ENCODE measurements at places on chromosomes 12 and 14.

GRCh38 chr12:114371250-114371649 is 34.7 kb downstream of the TBX5 start:
- no peak for DNase-seq

DNA sequence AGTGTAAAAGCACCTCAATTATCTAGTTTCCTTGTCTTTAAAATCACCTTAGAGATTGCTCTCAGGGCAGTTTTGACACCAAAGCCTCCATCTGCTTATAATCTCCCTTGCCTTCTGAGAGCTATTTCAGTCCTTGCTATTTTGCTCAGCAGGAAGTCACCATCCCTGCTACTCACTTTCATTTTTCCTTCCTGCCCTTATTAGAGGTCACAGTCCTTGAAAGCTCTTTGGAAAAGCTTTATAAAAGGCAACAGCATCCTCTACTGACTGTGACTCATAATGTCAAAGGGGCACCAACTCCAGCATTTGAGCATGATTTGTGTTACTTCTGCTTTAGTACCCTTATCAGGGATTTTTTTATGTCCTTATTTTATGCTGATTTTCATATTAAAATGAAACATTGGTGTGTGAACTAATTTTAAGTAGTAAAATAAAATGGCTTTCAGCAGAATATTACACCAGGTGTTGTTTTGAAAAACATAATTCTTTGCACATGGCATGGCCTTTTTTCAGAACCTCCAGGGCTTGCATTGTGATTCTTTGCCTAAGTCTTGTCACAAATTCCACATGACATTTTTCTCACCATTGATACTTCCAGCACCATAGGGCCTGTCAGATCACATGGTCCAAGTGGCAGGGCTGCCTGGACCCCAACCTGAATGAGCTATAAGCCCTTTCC is 213.0 kb downstream of the ADAMTS20 start:
- no peak for DNase-seq

- no peak for DNase-seq
Measured at GRCh38 chr14:99413172-99413571, 67.5 kb downstream of the SETD3 start.

- DNase-seq, result no peak
Measured at GRCh38 chr12:29132316-29132715, 16.8 kb upstream of the FAR2 start.

DNA sequence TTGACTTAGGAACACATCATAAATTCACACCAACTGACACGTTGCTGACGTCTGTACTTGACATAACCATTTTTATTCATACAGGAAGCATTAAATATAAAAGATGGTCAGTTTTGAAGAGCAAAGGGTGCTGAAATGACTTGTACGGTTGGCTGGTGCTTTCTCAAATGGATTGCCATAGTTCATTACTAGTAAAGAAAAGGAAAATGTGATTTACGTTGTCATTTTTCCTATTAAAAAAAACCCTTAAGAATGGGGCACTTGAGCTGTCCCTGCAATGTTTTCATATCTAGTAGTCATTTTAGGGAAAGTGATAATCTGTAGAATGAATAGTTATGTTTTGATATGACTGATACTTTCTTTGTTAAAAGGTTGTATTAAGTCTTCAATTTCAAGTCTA is 22.5 kb upstream of the MANSC4 start:
- DNase-seq, result no peak

DNA sequence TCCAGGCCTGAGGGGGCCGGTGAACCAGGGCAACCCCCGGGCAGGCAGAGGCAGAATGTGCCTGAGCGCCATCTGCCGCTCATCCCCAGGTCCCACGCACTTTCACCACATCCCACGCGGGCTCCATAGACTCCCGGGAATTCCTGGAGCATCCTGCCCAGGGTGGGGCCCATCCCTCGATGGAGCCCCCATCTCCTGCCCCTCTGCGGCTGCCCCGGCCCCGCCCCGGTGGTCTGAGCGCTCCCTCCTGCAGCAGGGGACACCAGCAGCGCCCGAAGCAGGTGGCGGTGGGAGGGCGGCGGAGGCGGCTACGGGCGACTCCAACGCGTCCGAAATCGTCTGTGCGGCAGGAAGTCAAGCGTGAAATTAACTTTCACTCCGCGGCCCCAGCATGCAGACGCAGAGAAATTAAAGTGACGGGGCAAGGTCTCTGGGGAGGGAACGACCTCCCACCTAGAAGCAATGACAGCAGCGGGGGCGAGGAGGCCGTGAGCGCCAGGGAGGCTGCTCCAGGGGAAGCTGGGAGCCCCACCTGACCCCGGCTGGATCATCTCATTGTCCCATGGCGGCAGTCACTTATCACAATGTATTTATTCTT is 122.2 kb downstream of the NCOR2 start:
- DNase-seq, result no peak

- no peak for DNase-seq
Measured at GRCh38 chr12:47894068-47894467, 10.7 kb downstream of the VDR start.

- no peak for DNase-seq
Measured at GRCh38 chr14:59208224-59208814, 19.9 kb downstream of the DAAM1 start.

DNA sequence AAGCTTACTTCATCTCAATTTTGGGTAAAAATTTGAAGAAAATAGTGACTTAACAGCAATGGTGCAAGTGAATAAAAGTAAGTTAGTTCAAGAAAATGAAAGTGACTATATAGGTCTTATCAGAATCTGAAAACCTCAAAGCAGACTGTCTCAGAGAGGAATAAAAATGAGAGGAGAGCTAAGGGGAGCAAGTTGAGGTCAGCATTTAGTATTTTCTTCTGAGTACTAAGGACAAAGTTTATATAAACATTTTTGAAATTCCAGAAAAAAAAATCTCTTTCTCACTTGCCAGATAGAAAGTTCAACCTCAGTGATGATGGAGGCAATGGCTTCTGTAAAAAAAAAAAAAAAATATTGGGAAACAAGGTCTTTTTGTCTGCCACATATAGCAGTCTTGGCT is 414.1 kb downstream of the NPAS3 start:
- DNase-seq, result no peak

DNA sequence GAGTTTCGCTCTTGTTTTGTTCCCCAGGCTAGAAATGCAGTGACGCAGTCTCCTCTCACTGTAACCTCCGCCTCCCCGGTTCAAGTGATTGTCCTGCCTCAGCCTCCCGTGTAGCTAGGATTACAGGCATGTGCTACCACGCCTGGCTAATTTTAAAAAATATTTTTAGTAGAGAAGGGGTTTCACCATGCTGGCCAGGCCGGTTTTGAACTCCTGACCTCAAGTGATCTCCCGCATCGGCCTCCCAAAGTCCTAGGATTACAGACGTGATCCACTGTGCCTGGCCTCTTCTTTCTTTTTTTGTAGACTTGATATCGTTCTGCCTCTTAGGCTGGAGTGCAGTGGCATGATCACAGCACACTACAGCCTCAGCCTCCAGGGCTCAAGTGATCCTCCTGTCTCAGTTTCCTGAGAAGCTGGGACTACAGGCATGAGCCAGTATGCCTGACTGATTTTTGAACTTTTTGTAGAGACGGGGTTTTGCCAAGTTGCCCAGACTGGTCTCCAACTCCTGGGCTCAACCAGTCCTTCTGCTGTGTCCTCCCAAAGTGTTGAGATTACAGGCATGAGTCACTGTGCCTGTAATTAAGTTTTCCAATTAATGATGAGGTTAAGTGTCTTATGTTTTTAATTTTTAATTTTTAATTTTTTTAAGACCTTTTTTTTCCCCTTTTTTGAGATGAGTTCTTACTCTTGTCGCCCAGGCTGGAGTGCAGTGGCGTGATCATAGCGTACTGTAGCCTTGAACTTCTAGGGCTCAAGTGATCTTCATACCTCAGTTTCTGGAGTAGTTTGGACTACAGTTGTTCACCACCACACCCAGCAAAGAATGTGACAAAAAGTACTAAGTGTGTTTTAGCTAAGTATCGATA is 10.2 kb downstream of the RCOR1 start:
- no peak for DNase-seq

GRCh38 chr14:66432334-66432733 is 53.8 kb upstream of the CCDC196 start:
- no peak for DNase-seq

DNA sequence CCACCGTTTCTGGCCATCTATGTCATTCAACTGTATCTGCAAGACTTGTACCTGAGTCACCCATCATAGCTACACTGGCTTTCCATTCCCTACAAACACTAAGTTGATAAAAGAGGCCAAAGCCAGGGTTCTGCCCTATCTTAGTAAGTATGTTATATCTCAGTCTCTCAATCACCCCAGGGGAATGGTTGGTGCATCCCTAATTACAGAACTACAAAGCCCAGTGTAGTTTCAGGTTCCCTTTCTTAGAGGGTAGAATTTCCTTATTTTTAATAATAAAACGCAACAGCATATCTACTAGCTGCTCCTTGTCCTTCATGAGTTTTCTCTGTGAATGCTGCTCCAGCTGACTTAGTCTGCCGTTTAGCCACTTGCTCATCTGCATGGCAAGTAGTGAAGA is 57.6 kb downstream of the ST8SIA1 start:
- DNase-seq, result no peak

- DNase-seq, result peak; percentile 20
Measured at GRCh38 chr12:44874981-44875416, 1.1 kb downstream of the NELL2 start.

- DNase-seq, result no peak
Measured at GRCh38 chr12:82554529-82554928, 132.2 kb upstream of the TMTC2 start.

- no peak for DNase-seq
Measured at GRCh38 chr14:97065305-97066067, 268.3 kb downstream of the VRK1 start.

- DNase-seq, result no peak
Measured at GRCh38 chr14:76250302-76250701, 98.6 kb downstream of the GPATCH2L start.

- DNase-seq, result no peak
Measured at GRCh38 chr14:59358102-59358501, 107.1 kb downstream of the GPR135 start.

- no peak for DNase-seq
Measured at GRCh38 chr12:2733493-2734355, 61.0 kb upstream of the FKBP4 start.

- no peak for DNase-seq
Measured at GRCh38 chr12:103586132-103586531, 941 bp upstream of the STAB2 start.

GRCh38 chr12:113959096-113959495 is 7.0 kb downstream of the RBM19 start:
- DNase-seq, result no peak

DNA sequence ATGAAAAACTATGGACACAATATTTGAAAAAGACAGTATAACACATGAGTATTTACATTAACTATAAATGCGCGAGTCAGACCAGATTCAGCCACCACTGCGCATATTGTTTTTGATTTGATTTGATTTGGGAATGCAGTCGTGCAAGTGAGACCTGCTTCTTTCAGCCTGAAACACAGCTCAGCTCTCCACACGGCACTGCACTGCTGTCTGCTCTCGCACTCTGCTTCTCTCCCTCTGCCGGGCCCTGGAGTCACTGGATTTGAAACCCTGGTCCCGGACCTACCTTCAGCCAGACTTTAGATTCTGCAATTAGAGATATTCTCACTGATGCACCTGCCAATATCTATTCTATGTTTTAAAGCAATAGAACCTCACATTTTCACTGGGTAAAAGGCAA is 143.9 kb upstream of the TMEM132C start:
- no peak for DNase-seq

- DNase-seq, result no peak
Measured at GRCh38 chr12:13537623-13538022, 341.1 kb downstream of the EMP1 start.

DNA sequence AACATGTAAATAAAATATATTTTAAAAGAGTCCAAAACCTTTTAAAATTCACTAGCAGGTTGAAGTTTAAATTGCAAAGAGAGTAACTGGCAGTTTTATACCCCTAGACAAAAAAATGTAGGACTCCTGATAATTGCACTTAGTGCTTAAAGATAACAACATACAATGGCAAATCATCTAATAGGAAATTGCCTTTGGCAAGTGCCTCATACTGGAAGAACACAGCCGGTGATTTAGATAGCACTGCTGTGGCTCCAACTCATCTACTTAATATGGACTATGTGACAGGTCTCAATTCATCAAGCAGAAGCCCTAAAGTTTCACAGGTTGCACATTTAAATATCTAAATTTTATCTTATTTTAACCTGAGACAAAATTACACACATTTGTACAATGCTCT is 13.4 kb downstream of the C12orf50 start:
- DNase-seq, result no peak

- DNase-seq, result no peak
Measured at GRCh38 chr14:22509751-22510300, 79.2 kb downstream of the DAD1 start.

- no peak for DNase-seq
Measured at GRCh38 chr12:124045671-124046455, 72.8 kb downstream of the ZNF664 start.

DNA sequence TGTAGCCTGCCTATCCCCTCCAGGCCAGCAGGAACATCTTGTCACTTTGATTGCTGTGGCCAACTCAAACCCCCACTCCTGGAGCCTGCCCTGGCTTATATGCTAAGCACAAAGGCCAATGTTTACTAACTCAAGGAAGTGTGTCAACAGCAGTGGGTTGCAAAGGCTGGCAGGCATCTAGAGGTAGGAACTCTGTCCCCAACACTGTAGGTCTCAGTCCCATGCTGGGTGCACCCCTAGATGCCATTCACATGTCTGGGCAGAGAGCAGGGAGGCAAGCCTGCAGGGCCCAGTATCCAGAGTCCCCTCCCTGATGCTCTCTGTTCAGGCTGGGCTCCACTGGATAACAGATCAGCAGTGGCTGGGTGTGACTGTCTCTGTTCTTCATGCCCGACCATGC is 1.6 kb upstream of the HPD start:
- DNase-seq, result no peak

DNA sequence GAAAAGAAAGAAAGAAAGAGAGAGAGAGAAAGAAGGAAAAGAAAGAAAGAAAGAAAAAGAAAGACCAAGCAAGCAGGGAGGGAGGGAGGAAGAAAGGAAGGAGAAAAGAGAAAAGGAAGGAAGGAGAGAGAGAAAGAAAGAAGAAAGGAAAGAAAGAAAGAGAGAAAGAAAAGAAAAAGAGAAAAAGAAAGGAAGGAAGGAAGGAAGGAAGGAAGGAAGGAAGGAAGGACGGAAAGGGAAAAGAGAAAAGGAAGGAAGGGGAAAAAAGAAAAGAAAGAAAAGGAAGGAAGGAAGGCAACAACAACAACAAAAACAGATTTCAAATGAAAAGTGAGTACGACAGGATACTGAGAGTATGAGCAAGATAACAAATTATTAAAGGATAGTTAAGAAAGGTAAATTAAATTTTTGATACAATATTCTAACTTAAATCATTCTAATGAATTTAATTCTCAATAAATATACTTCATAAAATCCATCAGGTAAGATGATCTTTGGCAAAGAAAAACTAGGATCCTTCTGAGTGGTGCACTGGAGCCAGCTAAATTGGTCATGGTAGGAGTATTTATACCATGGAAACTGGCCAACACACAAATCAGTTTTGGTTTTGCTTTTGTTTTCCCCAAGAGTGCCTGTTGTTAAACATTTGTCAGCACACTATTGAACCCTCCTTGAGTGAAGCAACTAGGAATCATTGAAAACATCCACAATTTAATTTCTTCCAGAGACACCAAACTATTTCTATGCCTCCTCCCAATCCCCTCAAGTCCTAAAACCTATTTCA is 56.1 kb upstream of the DYRK2 start:
- no peak for DNase-seq
